ENCODE measurements at places on chromosomes 2 and 18.

DNA sequence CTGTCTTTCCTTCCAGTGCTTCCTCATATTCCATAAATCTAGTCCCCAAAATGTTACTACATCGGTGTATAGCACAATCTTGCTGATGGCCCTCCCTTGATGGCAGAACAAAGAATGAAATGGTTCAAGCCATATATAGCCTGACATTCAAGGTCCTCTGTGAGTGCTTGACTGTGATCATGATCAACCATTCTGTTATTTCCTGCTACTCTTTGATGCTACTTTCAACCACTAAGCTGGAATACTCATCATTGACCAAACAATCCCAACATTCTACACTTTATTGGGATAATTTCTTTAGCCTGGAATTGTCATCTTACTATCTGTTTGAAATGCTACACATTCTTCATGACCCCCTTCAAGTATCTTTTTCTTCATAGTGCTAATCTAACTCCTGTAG is 633.9 kb downstream of the PLCL1 start:
- no peak for DNase-seq

DNA sequence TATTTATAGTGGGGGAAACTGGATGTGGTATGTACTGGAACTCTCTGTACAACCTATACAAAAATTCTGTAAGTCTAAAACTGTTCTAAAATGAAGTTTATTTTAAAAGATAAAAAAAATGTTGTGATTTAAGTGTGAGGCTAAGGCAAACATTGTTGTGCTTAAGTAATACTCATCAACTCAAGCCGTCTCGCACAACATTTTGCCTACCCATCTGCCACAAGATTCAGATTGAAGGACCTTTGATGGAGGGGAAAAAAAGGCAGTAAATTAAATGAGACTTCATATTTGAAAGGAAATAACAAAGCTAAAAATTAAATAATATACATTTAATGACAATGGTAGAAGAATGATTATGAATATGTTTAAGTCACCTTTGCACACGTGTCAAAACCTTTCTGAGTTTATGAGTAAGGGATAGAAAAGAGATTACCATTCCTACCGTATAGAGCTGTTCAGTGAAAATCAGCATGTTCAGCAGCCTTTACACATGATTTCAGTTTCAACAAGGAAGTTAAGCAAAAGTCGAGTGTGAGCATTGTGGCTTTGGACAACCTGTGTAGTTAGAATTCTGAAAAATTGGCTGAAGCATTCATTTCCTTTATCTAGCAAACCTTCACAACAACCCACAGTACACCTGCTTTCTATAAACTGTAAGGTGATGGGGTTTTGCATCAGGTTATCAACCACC is 499.3 kb downstream of the IRS1 start:
- no peak for DNase-seq

DNA sequence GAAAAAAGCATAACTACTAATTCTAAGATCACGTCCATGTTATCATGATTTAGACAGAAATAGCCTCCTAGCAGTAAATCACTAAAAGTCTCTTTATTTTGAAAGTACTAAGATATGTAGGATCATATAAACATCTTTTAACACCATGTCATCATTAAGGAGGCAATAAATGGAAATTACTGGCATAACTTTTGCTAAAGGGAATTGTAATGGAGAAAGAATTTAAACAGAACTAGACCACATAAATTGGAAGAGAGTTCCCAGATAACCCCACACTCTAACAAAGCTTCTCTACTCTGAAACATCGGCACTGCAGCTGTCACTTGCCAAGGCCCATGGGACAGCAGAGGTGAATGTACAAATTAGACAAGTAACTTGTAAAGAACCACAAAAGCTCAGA is 29.5 kb downstream of the STK39 start:
- no peak for DNase-seq

- DNase-seq = peak; percentile 30
These were observed 52.7 kb downstream of the DSEL start for GRCh38 chr18:67463829-67464228.

- no peak for DNase-seq
These were observed 172.1 kb downstream of the NEDD4L start for GRCh38 chr18:58216071-58216481.

DNA sequence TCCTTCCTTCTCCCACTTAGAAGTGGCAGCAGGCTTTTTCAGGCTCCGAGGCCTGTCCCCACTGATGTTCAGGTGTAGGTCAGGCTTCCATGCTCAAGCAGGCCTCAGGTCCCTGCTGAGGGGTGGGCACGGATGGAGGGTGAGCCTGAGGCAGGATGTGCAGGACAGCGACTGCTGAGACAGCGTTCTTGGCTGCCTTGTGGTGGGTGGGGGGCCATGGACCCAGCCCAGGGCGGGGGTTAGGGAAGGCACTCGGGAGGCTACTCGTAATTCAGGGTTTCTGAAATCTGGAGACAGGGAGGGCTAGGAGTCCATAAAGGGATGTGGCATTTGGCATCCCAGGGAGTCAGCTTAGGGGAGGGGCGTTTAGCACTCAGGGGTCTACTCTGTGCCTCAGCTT is 30.3 kb downstream of the COLEC11 start:
- no peak for DNase-seq

DNA sequence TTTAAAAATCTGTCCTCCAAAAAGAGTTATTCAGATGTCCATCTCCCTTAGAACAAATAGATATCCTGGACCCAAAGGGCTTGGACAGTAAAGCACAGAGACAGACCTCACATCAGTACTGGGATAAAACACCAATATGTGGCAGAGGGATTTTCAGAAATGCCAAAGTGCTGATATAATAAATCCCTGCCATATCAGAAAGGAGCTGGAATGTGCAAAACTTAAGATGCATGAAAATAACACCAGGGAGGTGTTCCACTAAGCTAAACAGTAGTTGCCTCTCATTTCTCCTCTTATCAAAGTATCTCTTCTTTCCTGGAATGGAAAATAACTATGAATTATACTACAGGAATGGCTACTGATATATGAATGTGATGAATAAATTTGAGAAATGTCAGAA is 13.2 kb downstream of the USP40 start:
- no peak for DNase-seq

DNA sequence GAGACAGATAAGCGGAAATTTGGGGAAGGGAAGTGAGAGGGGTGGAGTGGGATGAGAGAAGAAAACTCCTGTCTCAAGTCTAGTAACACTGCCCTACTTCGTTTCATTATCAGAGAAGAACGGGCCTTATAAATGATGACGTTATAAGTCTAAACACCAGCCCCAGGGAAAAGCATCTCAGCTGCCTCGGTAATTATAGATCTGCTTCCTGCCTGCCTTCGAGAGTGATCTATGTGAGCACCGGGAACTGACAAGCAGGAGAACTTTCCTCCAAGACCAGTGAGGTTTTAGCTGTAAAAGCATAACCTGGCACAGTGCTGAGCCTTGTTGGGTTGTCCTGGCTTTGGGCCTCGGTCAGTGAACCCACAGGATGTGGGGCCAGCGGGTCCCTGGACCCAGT is 227.9 kb upstream of the SIX2 start:
- no peak for DNase-seq

- DNase-seq = peak; percentile 26
These were observed 2.4 kb upstream of the CHRNG start for GRCh38 chr2:232537079-232537478.

DNA sequence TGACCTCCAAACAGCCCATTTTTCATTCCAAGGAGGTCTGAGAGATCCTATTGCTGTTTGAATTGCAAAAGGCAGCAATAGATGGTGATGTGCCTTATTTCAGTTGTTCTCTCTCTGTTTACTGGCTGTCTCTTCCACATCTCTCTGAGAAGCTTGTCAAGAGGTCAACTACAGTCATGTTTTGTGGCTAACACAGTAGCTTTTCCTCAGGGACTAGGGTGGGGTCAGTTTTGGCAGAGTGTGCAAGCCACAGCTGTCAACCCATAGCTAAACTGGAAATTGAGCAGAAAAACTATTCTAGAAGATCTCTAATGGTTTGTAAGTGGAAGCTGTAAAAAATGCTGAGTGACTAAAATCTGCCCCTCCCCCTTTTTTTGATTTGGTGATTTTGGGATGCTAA is 67.1 kb downstream of the DIS3L2 start:
- DNase-seq = no peak

GRCh38 chr2:48377646-48378045 is 152.3 kb upstream of the STON1 start:
- DNase-seq = no peak

GRCh38 chr2:7530001-7530400 is 612.8 kb downstream of the RNF144A start:
- no peak for DNase-seq

- no peak for DNase-seq
These were observed 59.0 kb downstream of the SDC1 start for GRCh38 chr2:20165677-20166509.

DNA sequence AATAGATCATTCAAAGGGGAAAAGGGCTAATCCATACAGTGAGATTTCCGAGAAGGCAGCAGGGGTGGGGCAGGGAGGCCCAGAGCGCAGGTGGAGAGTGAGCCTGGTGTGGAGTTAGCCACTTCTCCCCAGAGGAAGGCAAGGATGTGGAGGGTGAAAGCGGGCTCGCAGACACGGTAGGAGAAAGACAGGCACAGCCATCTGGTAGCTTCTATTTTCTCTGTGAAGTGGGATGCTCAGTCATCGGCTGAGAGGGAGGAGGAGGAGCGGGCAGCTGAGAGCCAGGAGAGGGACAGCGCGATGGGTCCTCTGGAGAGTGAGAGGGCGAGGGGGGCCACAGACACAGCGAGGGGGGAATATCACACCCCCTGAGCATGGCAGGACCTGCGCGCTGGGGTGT is 153.3 kb upstream of the NDUFV2 start:
- DNase-seq = no peak

DNA sequence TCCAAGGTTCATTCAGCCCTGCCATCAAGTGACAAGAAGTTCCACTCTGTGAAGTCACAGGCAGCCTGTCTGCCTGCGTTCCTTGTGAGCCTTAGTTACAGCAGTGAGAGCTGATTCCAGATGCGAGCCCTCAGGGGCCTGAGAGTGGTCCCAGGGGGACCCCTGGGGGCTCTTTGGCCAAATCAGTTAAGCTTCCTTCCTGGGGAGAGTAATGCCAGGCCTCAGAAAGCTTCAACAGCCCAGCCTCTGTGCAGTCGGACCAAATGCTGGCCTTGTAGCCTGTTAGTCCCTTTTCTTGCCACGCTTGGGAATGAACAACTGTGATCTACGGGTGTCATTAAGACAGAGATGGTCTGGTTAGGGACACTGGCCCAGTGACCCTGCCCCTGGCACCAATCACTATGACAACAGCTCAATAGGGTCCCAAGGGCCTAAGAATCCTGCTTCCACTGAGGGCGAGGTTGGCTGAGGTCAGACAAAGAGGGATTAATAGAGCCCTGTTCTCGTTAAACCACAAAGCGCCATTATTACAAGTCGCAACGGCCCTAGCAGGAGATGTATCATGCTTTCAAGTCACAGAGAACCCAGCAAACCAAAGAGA is 50.9 kb downstream of the HS1BP3 start:
- DNase-seq = no peak

GRCh38 chr2:179193759-179194394 is 70.8 kb downstream of the SESTD1 start:
- no peak for DNase-seq

DNA sequence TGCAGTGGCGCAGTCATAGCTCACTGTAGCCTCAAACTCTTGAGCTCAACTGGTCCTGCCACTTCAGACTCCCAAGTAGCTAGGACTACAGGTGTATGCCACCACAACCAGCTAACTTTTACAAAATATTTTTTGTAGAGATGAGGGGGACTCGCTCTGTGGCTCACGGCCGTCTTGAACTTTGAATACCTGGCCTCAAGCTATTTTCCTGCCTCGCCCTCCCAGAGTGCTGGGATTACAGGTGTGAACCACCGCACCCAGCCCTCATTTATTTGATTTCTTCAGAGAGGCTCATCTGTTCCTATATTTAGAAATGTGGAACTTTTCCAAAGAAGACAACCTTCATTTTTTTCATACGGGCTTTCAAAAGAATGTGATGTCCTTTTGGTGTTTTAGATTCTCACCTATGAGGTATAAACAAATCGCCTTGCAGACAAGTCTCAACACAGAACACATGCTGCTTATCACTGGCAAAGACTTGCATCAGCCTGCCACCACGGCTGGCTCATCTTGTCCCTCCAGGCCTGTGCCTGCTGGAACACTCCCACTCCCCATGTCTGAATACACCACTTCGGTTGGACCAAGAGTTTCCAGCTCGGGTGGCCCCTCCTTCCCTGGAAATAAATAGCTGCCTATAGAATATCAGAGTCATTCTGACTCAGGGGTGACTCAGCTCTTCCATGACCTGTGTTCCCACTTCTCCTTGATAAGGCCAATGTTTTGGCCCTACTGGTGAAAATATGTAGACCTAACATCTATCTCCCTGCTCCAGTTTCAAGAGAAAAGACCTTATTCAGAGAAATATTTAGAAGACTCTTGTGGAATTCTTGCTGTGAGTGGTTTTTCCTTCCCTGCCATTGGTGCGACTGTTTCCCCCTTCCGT is 202.6 kb downstream of the TGIF1 start:
- DNase-seq = peak; percentile 92

DNA sequence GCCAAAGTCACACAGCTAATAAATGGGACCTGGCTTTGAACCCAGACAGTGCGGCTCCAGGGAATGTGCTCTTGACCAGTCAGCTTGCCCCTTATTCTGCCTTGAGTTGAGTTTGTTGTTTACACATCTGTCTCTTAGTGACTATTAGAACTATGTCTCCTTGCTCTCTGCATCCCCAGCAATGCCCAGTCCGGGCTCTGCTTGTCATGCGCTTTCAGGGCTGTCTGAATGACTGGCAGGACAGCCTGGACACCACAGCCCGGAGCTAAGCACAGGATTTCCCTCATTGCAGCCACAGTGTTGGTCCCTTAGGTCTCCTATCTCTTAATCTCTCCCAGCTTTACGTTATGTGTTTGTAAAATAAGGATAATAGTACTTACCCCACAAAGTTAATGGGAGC is 246.4 kb upstream of the RAB12 start:
- DNase-seq = no peak

- no peak for DNase-seq
These were observed 6.2 kb upstream of the PER2 start for GRCh38 chr2:238294393-238295143.

- no peak for DNase-seq
These were observed 40.5 kb upstream of the IL1R1 start for GRCh38 chr2:102101849-102102635.

DNA sequence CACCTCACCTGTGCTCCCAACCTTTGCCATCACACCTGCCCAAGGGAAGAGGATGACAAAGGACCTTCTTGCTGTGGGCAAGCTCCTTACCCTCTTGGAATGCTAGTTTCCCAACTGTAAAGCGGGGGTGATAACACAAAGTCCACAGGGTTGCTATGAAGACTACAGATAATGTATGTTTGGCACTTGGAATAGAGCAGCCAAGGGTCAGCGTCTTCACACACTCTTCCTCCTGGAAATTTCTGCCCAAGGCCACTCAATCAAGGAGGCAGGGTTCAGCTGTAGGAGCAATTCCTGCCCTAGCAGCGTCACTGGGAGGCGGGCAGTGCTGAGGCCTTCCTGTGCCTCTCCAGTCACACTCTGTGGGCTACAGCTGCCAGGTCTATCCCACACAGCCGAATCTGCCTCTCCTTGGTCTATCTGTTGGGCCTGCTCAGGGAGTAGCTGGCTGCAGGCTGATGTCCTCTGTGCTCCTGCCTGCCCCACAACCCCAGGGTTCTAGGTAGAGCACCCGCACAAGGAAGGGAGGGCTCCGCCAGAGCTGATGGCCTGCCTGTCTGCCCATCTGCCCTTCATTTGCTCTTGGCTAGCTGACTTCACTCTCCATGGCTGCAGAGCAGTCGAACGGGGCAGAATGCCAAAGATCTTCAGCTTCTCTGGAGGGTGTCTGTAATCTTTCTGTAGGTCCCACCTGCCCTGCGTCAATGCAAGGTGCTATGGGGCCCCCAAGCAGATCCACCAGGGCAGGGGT is 91.9 kb downstream of the MRO start:
- no peak for DNase-seq
